ENCODE measurements at places on chromosomes 7 and 10. TPM values are rescaled to one million over a fixed set of nuclear protein-coding genes. Genes with fewer than 3 reads are reported as not detected.

DNA sequence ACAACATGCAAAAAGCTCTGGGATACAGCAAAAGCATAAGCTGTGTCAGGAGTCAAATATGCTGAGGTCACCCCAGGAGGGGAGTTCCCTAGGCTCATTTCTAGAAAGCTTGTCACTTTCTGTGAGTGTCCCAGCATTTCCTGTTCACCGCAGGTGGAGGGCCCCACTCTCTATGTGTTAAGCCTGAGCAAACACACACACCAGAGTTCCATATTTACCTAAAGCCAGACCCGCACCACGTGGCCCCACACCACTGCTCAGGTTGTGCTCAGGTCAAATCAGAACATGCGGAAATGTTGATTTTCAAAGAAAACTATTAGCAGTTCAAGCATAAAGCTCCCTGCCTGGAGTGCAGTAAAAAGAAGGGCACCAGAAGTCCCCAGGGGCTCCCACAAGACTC, 259.6 kb upstream of the PPP2R2D start:
- no peak for DNase-seq

Gene SPAM1
- not detected for total RNA-seq

GRCh38 chr7:159019111-159019510, 125.6 kb downstream of the VIPR2 start:
- no peak for DNase-seq

- DNase-seq: no peak
Observed at GRCh38 chr10:70952921-70953320, 64.6 kb upstream of the PCBD1 start.

DNA sequence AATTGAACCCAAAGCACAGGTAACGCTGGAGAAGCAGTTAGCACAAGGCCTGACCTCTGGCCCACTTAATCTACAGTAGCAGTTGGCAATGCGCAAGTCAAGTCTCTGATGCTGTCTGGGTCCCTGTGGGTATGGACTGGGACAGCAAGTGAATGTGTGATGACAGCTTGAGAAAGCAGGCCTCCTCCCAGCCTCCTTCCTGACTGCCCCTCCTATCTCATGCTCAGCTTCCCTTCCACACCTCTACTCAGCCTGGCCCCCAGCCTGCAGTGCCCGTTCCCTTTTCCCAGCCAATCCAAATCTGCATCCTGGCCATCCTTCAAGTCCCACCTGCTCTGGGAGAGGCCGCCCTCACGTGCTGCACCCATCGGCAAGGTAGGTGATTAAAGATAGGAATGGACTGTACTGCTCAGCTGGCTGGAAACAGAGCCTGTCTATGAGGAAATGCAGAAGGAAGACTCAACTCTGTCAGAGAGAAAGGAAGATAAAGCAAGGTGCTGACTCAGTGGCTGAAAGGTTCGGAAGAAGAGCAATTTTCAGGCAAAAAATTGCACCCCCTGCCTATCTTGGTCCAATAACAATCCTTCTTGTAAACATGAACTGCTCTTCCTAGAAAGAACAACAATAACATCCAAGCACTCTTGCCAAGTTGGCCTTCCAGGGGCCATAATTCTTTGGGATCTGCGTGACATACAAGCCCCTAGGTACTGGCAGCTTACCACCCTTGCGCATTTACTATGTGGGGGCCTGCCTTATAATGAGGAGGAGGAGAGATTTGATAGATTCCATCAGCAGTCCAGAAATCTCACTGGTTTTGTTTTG, 16.6 kb upstream of the FGFR2 start:
- DNase-seq: no peak

- peak; percentile 67 for DNase-seq
Observed at GRCh38 chr10:132942101-132943057, at the start of gene CFAP46. Gene CFAP46, minus strand, starts transcription at chr10:132942570. Its CDS starts 86 bp downstream, at chr10:132942484.

GRCh38 chr10:93999401-93999851, 5.7 kb downstream of the PLCE1 start:
- DNase-seq: peak; percentile 76

DNA sequence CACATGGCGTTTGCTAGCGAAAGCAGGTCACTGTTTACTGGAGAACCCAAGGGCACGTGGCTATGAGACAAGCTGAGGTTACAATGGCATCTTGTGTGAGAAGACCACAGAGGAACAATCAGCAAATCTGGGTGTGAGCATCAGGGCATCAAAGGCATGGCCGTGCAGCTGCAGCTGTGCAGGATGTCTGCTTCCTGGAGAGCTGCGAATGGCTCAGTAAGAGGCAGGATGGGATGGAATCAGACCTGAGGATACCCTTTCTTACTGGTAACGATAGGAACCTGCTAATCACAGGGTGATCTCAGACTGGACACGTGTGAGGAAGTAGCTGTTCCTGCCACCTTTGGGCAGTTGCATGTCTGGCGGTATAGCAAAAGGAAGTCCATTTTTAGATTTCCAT, 119.5 kb downstream of the RNF216 start:
- no peak for DNase-seq

Gene AKR1C2
- 25.5 TPM for total RNA-seq

DNA sequence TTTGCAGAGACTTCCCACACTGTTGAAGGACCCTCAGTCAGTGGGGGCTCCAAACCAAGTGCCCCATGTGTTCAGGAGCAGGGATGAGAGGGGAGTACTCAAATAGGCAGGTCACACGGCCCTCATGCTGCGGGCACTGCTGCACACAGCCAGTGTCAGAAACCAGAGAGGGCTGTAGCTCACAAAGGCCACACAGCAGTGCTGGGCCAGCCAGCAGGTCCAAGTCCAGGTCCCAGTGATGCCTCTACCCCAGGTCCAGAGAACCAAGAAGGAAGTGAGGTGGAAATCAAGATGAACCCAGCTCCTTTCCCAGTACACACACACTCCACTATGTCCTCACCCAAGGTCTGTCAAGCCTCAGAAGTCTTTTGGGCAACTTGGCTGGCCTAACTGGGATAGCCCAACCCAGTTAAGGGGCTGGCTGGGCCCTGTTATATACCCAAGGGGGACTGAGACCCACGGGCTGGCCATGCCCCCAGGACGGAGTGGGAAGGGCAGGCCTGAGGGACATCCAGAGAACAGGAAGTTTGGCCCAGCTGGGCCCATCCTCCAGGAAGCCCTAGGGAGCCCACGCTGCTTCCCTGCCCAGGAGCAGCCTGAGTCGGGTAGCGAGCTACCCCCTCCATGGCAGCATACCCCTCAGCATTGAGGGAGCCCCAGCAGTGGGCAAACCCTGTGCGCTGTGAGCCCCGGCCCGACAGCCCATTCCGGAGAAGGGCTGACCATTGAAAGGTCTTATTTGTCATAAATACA, 24.3 kb downstream of the GRID1 start:
- peak; percentile 27 for DNase-seq

DNA sequence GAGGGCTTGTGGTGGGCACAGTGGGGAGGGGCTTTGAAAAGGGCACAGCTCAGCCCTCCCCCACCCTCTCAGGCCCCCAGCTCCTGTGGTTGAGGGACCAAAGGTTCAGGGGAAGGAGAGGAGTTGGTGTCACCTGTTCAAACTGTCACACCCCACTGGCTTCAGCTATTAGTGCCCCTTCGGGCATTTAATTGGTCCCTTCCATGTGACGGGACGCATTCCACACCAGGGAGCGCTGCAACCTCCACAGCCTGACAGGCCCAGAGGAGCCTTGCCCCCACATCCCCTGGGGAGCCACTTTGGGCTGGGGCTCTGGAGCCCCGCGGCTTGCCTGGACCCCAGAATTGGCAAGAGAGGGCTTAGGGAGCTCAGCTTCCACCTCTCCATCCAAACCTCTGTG, 75.7 kb downstream of the C10orf105 start:
- no peak for DNase-seq

Measured in Right ventricle myocardium superior (tissue), 1 donor.